ENCODE measurements at places on chromosomes 6 and 20.

GRCh38 chr6:74638412-74638811 lies 567.4 kb downstream of the COL12A1 start:
- no peak for DNase-seq

- DNase-seq: no peak
Observed at GRCh38 chr20:22560817-22561216, 23.6 kb downstream of the FOXA2 start.

- no peak for DNase-seq
Observed at GRCh38 chr6:112626468-112627082, 279.4 kb downstream of the RFPL4B start.

- DNase-seq: no peak
Observed at GRCh38 chr6:81093051-81093450, 659.4 kb downstream of the TENT5A start.

- no peak for DNase-seq
Observed at GRCh38 chr6:134453792-134454510, 136.0 kb upstream of the SGK1 start.

DNA sequence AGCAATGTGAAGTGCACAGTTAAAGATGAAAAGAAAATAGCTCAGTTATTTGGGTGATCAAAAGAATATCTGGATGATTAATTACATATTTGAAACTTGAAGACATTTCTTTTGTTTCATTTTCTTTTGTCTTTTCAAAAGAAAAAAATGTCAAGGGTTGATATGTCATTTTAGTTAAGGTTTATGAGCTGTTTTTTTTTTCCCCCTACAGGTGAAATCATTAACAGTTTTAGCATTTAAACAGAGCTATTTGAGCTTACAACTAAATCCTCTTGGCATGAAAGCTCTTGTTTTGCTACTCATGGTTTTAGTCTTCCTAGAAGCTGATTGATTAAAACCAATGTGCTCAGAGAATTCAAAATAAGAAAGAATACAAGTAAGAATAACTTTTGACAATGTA lies 887.3 kb downstream of the PHF3 start:
- DNase-seq: no peak

DNA sequence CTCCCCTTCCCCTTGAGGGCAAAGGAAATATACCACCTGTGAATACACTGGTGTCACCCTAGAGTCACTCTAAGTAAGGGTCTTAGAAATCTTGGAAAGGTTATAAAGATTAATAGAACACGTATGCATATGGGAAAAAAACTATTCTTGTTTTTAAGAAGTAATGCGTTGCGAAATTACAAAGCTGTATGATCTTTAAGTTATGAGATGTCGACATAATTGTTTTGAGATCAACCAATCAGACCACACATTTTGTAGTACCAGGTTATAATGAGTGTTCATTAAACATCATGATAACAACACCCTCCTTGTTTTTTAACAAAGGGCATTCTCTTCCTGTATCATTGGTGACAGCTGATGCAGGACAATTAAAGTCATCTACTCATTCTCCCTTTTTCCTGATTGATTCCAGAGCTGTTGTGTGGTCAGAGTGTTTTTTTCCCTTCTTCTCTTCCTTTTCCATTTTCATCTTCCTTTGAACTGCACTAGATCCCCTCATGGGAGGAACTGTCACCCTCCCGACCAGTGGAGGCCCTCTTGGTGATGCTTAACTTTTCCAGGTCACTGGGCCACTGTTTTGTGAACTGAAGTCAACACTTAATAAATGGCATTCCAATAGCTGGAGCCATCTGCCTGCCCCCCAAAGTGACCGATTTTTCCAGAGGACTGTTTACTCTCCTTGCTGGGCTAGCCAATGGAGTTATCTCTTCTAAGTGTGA lies 37.0 kb downstream of the PRDM1 start:
- DNase-seq: no peak

- no peak for DNase-seq
Observed at GRCh38 chr20:53738945-53739798, 145.5 kb upstream of the ZNF217 start.

DNA sequence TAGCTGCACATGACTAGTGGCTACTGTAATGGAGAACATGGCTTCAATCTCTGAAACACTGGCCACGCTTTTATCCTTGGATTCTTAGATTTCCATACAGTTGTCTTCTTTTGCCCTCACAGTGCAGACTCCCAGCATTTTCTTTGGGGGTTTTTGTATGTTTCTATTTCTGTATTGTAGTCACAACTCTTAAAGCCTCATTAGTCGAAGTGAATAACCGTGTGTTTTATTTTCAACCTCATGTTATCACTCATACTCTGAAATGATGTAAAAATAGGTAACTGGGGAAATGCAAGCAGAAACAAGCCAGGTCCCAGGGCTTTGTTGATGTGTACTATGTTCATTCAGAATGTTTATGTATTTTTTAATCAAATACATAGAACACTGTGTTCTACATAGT lies 162.9 kb downstream of the JARID2 start:
- DNase-seq: no peak

DNA sequence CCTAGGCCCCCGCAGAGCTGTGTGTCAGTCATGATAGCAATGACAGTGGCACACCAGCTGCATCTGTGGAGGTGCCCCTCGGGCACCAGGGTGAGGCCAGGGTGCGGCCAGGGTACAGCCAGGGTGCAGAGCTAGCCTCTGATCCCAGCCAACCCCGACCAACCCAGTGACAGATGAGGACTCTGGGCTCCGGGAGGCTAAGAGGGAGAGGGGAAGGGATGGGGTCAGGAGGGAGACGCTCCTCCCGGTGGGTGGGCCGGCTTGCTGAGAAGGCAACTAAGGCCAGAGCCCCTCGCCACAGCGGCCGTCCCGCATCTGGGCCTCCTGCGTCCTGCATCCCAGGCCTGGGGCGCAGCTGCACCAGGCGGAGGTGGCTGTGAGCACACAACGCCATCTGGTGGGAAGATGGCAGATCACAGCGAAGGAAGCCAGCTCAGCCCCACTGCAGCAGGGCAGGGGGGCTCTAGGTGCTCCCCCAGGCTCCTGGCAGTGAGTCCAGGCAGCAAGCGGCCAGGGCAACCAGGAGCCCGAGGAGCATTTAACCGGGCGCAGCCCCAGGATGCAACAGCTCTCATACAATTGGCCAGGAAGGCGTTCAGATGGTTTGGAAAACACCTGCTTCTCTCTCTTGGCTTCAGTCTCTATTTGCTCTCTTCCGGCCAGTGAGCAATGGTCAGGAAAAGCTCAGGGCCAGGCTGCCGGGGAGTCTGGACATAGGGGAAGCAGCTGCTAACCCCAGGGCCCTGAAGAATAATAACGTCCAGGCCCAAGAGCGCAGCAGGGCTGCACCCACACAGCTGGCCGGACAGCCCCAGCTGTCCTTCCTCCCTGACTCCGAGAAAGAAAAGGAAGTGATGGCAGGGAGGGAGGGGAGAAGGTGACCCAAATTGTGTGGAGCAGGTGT lies 169.4 kb downstream of the TAF4 start:
- DNase-seq: peak; percentile 13

- DNase-seq: peak; percentile 37
Observed at GRCh38 chr20:32483351-32484224, 101.5 kb downstream of the NOL4L start.

GRCh38 chr6:81753711-81754577 lies 1.5 kb upstream of the TENT5A start:
- peak; percentile 81 for DNase-seq
